Renal pelvis (tissue), 12 donors: ENCODE measurements at places on chromosomes 1 and 21.
A peak's percentile ranks its signal among the peaks of the same experiment; 100 is the strongest.

- no peak for DNase-seq
These were observed 332.2 kb downstream of the CHRM3 start for GRCh38 chr1:239718571-239718970.

DNA sequence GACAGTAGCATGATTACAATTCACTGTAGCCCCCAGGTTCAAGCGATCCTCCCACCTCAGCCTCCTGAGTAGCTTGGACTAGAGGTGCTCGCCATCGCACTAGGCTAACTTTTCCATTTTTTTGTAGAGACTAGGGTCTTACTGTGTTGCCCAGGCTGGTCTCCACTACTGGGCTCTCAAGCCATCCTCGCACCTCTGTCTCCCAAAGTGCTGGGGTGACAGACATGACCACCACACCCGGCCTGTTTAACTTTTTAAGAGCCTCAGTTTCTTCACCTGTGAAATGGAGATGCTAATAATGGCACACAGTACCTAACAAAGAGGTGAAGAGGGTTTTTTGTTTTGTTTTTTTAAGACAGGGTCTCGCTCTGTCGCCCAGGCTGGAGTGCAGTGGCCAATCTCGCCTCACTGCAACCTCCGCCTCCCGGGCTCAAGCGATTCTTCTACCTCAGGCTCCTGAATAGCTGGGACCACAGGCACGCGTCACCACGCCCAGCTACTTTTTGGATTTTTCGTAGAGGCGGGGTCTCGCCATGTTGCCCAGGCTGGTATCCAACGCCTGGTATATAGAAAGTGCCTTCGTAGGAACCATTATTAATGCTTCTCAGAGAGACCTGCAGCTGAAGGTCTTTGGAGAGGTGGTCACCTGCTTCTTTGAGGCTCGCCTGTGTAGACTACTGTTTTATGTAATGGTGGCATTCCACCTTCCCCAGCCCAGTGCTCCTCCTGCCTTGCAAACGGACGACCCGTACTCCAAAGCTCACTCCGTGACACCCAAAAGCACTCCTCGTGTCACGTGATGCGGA lies 567 bp downstream of the PMVK start:
- no peak for DNase-seq

DNA sequence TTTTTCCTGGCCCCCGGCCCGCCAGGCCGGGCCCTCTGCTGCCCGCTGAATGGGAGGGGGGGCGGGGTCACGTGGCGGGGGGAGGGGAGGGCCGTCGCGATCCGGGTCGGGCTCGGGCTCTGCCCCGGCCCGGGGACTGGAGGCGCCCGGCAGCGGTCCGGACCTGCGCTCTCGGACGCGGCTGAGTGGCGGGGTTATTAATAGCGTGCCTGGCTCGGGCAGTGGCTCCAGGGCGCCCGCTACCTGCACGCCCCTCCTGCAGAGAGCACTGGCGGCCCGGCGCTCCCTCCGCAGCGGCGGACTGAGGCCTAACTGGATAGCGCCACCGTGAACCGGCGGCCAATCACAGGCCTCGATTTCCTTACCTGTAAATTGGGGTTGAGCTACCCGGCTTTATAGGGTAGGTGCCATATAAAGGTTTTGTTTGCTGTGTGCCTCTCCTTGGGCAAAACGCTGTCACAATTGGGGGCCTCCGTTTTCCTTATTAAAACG lies 28.1 kb downstream of the AHDC1 start:
- DNase-seq: no peak

DNA sequence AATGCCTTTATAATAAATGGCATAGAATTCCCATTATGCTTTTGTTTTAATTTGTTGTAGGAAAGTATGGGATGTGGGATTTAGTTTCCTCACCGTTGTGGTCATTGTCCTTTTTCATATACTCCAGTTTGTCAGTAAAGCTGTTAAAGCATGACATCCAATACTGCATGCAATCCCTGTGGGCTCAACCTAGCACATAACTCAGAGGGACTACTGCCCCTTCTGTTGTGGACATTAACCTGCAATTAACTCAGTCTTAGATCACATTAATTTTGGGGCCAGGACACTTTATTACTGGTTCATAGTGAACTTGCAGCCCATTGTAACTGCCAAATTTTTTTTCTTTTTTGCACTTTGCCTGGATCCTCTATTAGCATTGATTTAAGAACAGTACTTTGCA lies 112.5 kb downstream of the DNM3 start:
- peak; percentile 45 for DNase-seq

DNA sequence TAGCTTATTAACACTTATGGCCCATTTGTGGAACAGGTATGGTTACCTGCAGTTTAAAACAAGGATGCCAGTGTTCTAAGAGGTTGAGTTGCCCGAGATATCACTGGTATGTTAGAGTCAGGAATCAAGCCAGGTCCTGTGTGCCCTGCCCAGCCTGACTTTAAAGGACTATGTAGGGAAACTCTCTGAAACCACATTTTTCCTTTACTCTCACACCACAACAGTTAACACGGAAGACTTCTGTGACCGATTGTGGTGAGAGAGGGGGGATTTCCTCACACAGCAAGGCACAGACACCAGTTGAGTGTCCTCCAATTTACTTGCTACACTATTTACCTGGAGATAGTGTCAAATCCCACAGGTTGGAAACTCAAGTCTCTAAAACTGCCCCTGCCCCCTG lies 47.8 kb downstream of the UCK2 start:
- no peak for DNase-seq

GRCh38 chr1:43372172-43372571 lies 4.4 kb upstream of the ELOVL1 start:
- DNase-seq: no peak

DNA sequence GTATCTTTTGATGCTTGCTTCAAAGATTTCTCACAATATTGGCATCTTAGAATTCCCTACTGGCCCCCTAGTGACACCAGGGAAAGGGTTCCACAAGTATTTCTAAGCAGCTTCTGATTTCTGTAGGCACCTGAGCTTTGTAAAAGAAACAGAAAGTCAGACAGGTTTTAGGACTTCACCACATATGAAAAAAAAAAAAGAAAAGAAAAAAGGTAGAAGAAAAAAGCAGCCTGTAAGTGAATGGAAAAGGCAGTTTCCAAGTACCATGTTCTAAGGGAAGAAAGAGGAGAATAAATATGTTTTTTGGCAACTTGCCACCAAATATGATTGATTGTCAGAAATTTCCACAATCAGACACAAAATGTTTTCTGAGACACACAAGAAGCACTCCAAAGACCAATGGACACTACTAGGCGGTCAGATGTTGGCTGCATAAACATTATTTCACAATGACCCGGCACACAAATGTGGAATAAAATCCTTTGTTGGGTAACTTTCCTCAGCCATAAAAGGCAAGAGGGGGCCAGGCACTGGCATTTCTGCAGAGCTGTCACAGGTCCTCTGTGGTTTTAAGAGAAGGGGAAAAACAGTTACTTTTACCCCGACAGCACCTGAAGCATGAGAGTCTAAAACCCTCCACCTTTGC lies 12.7 kb upstream of the CPLANE2 start:
- DNase-seq: no peak
